Pancreas (tissue), 10 donors: ENCODE measurements at places on chromosomes 11 and 22. TPM values are rescaled to one million over a fixed set of nuclear protein-coding genes. Genes with fewer than 3 reads are reported as not detected.
A peak's percentile ranks its signal among the peaks of the same experiment; 100 is the strongest.

GRCh38 chr11:46438211-46438610 is 46.6 kb upstream of the CHRM4 start:
- H3K27ac ChIP-seq = no peak overlapping the region
- no peaks in the 10 kb centered on the region for H3K4me1 ChIP-seq
- H3K27me3 ChIP-seq = no peaks in the 10 kb centered on the region
- H3K36me3 ChIP-seq = no peaks in the 10 kb centered on the region
- H3K4me3 ChIP-seq = no peak overlapping the region

The AIFM3 gene
- 0.63 TPM for total RNA-seq

DNA sequence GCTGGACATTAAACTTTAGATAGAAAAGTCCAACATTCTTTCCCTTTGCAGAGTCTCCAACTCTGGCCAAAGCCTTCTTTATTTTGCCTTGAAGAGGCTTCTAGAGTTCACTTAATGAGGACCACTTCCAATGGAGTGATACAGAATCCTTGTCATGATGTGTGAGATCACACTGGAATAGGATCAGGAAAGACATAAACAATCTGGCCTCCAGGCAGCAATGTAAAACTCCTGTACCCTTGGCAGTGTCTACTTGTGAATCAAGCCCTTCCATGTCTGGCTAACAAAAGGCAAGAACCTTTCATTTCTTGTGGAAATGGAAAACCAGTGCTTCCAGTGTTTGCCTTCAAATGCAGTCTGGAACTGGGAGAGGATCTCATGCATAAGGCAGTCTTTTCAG is 56.5 kb upstream of the FIBIN start:
- no peaks in the 10 kb centered on the region for H3K36me3 ChIP-seq
- no peaks in the 10 kb centered on the region for H3K4me1 ChIP-seq
- no peaks in the 10 kb centered on the region for H3K27me3 ChIP-seq
- H3K4me3 ChIP-seq = no peak overlapping the region

The TMPRSS13 gene
- 1.4 TPM for total RNA-seq

GRCh38 chr11:118530180-118530682 is 761 bp upstream of the TMEM25 start:
- no peaks in the 10 kb centered on the region for H3K27me3 ChIP-seq
- H3K36me3 ChIP-seq = no peaks in the 10 kb centered on the region
- no peak for DNase-seq
- peaks cover 8% of the 10 kb centered on the region for H3K4me1 ChIP-seq
- peak overlapping the region; percentile 75 for H3K27ac ChIP-seq

- H3K27me3 ChIP-seq = no peaks in the 10 kb centered on the region
- no peak overlapping the region for H3K4me3 ChIP-seq
- H3K27ac ChIP-seq = no peak overlapping the region
Observed at GRCh38 chr11:69308936-69309615, 15.1 kb downstream of the MYEOV start.

DNA sequence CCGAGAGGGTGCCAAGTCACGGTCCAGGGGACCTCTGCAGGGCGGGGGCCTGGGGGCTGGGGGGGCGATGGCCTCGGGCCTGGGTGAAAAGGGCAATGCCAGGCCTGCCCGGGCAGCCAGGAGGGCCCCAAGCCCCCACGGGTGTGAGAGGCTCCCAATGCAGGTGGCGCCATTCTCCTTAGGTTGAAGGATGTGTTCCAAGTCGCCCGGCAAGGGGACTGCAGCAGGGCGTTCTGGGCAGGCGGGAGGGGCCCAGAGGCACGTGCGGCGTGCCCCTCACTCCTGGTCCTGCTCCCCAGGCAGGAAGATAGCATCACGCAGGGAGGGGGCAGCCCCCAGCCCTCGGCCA is 730 bp upstream of the TNNI2 start:
- no peaks in the 10 kb centered on the region for H3K36me3 ChIP-seq
- H3K4me1 ChIP-seq = peaks cover 32% of the 10 kb centered on the region
- H3K27ac ChIP-seq = peak overlapping the region; percentile 1
- no peaks in the 10 kb centered on the region for H3K27me3 ChIP-seq

DNA sequence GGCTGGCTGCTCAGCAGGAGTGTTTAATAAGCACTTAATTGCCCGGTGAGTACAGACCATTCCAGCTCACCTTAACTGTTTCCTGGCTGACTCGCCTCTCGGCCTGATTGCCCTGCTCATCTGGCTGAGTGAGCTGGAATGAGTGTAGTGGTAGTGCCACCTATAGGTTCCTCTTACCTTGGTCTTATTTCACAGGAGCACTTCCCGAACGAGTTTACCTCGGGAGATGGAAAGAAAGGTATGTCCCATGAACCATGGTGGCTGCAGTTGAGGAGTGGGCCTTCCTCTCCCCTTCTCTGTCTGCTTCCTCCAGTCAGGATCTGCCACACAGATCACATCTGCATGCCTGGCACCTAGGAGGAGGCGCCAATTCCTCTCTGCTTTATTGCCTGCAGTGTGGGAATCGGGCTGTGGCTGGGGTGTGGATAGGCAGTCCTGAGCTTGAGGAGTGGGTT is 26.7 kb downstream of the UPB1 start:
- H3K27me3 ChIP-seq = no peaks in the 10 kb centered on the region
- H3K36me3 ChIP-seq = no peaks in the 10 kb centered on the region
- H3K4me1 ChIP-seq = peaks cover 5% of the 10 kb centered on the region
- DNase-seq = peak; percentile 52
- H3K4me3 ChIP-seq = no peak overlapping the region

GRCh38 chr11:18706330-18707243 is 8.0 kb downstream of the TMEM86A start:
- H3K27me3 ChIP-seq = no peaks in the 10 kb centered on the region
- H3K27ac ChIP-seq = peak overlapping the region; percentile 60
- no peak for DNase-seq
- no peaks in the 10 kb centered on the region for H3K36me3 ChIP-seq

DNA sequence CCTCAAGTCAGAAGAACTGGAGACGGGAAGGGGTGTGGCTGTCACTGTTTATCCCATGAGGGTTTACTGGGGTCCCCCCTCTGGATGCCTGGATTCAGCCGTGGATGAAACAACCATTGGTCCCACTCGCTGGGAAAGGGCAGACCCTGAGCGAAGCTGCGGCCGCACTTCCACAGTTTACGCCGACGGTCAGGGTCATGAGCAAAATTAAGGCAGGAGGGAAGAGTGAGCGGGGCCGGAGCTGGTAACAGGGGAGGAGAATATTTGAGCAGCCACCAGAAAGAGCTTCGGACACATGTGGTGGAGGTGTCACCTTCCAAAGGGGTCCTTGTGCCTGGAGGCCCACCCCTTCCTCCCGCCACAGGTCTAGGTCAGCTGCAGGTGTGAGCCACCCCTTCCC is 344.9 kb downstream of the BRD1 start:
- DNase-seq = no peak
- no peaks in the 10 kb centered on the region for H3K27me3 ChIP-seq
- H3K27ac ChIP-seq = no peak overlapping the region
- H3K4me1 ChIP-seq = no peaks in the 10 kb centered on the region

DNA sequence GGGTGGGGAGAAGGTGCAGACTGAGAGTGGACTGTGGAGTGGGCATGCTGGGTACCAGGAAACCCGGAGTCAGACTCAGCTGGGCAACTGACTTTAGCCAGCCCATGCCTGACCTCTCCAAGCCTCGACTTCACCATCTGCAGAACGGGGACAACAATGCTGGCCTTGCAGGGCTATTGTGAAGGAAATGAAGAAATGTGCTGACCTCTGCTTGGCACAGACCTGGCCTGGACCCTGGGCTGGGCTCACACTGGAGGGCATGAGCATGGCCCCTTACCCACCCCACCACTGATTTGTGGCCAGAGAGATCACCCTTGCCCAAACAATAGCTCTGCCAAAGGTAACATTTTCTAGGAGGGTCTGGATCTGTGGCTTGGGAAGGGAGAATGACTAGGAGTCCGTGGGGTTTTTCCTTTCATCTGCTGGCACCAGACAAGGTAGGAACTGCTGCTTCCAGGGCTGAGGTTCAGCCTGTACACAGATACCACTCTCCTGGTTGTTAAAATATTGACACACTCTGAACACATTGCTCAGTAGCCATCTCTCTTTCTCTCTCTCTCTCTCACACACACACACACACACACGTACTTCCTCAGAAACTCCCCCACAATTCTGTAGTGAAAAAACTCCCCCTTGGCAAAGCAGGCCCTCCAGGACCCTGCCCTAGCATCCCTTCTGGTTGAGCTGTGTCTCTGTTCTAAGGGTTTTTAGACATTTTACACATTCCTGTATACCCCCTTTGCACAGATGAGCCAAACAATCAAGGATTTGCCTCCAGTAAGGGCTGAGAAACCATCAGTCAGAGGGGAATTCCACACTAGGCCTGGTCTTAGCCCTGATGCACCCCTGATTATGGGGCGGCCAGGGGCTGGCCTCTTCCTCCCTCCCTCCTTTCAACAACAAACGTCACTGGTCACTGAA is 1.0 kb downstream of the MOGAT2 start:
- H3K27ac ChIP-seq = no peak overlapping the region
- no peaks in the 10 kb centered on the region for H3K4me1 ChIP-seq
- no peak for DNase-seq
- no peaks in the 10 kb centered on the region for H3K27me3 ChIP-seq

The APOA1 gene
- 0.22 TPM for total RNA-seq

The LRRC4C gene
- 0.04 TPM for total RNA-seq

- H3K4me1 ChIP-seq = no peaks in the 10 kb centered on the region
- no peak for DNase-seq
- H3K4me3 ChIP-seq = no peak overlapping the region
- no peaks in the 10 kb centered on the region for H3K36me3 ChIP-seq
- no peaks in the 10 kb centered on the region for H3K27me3 ChIP-seq
Observed at GRCh38 chr11:107840129-107840484, 18.5 kb downstream of the SLC35F2 start.

DNA sequence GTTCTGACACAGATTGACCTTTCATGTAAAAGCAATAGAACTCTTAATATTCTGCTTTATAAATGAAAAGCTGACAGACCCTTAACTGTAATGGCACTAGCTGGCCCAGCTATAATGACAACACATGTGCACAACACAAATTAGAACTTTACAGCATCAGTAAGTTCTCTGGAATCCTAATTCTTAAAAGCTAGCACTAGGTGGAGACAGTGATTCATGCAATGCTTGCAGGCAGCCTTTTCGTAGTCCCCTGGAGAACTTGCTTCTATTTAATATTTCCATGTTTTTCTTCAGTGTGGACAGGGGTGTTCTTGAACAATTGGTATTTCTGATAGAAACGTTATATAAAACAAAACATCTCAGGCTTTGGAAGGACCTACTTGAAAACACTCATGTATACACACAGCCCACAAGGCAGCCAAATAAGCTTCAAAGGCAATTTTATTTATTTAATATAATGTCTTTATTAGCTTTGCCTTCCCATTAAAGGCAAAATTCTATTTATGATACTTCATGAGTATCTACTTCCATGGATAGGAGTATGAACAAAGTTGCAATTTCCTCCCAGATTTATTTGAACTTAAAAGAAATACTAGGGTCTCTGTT is 374.3 kb upstream of the MPPED2 start:
- H3K27me3 ChIP-seq = no peaks in the 10 kb centered on the region
- H3K27ac ChIP-seq = no peak overlapping the region
- no peaks in the 10 kb centered on the region for H3K36me3 ChIP-seq
- H3K4me1 ChIP-seq = no peaks in the 10 kb centered on the region

DNA sequence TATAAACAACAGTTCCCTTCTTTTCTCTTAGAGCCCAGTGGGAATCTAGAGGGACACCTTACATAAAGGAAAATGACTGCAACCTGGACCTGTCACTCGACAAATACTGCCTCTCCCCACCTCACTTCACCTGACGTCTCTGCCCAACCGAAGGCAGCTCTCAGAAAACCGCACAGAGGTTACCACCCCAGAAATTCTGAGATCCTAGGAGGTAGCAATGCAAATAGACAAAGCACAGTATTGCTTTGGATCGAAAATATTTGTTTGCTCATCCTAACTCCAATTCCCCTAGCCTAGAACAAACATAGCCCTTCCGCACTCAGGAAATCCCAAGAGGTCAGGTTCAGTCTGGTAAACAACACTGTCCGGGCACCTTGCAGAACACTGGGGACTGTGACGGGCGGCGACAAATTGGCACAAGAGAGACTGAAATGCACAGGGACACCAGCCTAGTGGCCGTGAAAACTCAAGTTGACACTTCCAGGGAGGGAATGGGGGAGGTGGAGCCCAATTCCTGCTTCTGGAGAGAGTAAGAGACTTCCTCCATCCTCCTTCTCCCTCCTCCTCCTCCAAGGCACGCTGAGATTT is 420 bp upstream of the TRIM44 start:
- peak overlapping the region; percentile 98 for H3K27ac ChIP-seq
- peaks cover 15% of the 10 kb centered on the region for H3K4me1 ChIP-seq
- peak overlapping the region; percentile 68 for H3K4me3 ChIP-seq

The CDON gene
- 2.5 TPM for total RNA-seq

The KREMEN1 gene
- total RNA-seq = 6.5 TPM

DNA sequence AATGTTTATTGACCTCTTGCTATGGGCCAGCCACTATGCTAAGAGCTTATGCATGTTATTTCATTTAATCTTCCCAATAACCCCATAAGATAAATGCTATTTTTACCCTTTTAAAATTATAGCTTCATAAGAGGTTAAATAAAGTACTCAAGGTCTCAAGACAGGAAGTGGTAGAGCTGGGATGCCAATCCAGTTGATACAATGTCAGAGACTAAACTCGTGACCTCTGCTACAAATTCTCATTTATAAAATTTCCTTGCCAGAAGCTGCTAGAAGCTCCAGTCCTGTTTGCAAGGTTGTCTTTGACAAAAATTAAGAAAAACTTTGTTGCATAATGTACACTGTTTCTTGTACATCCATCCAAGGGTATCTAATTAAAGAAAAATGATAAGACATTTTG is 265.9 kb upstream of the MPPED2 start:
- H3K4me3 ChIP-seq = no peak overlapping the region
- no peaks in the 10 kb centered on the region for H3K27me3 ChIP-seq
- no peaks in the 10 kb centered on the region for H3K36me3 ChIP-seq
- no peaks in the 10 kb centered on the region for H3K4me1 ChIP-seq
- DNase-seq = no peak

DNA sequence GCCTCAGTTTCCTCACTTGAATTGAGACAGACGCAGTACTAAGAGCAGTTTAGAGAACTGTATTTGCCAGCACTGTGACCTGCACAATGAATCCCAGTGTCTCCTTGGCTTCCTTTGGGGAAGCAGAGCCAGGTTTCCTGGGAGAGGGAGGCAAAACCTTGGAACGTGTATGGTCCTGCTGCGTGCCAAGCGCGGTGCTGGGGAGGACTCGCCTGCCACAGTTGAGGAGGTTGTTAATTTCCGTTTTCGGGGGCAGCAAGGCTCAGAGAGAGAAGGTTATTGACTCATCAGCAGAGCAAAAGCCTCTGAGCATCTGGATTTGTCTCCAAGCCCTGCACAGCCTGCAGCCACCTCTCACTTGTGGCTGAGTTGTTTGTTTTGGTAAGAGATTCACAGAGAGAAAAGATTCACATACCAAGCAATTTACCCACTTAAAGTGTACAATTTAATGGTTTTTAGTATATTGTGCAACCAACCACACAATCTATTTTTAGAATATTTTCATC is 10.8 kb downstream of the SYT12 start:
- H3K4me3 ChIP-seq = no peak overlapping the region
- DNase-seq = no peak
- H3K4me1 ChIP-seq = no peaks in the 10 kb centered on the region
- H3K27me3 ChIP-seq = no peaks in the 10 kb centered on the region
- H3K36me3 ChIP-seq = no peaks in the 10 kb centered on the region

The TPH1 gene
- 0.35 TPM for total RNA-seq

The DDTL gene
- 4.1 TPM for total RNA-seq
